ENCODE measurements at places on chromosomes 11 and 22.

GRCh38 chr11:8087756-8088155, 6.7 kb downstream of the TUB start:
- no peak for DNase-seq

- no peak for DNase-seq
Measured at GRCh38 chr22:43996981-43997265, 27.2 kb upstream of the PARVB start.

GRCh38 chr11:27204529-27204928, 158.5 kb downstream of the CCDC34 start:
- no peak for DNase-seq

- DNase-seq: no peak
Measured at GRCh38 chr11:118914987-118915386, 10.7 kb downstream of the BCL9L start.

- no peak for DNase-seq
Measured at GRCh38 chr11:70354629-70355028, 43.7 kb upstream of the CTTN start.

DNA sequence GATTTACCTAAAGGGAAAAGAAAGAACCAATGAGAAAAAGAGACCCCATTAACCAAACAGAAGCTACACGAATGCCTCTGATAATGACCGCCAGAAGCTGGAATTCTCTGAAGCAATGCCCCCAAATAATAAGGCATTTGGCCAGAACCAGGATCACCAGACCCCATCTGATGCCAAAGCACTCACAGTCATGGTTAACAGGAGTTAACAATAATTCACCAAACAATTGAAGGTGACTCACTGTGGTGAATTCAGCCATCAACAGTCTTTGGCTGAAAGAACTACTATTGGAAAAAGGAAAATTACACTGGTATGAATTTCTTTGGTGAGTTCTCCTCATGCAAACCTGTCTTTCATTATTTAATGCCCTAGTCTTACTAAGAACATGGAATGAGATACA, 21.9 kb upstream of the NFRKB start:
- DNase-seq: no peak

GRCh38 chr22:41001722-41002122, 50.5 kb downstream of the RBX1 start:
- DNase-seq: no peak

DNA sequence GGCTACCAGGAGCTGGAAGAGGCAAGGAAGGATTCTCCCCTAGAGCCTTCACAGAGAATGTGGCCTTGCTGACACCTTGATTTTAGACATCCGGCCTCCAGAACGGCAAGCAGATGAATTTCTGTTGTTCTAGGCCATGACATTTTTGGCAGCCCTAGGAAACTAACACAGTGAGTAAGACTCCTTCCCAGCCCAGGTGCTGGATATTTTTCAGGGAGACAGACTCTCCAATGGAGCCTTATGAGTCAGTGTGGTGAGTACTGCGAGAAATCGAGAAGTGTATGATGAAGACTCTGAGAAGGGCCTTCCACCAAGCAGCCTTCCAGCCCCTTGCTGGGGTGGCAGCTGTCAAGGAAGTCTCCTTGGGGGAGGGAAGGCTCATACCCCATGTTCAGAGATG, 114.4 kb downstream of the OSBP2 start:
- DNase-seq: no peak

- DNase-seq: peak; percentile 92
Measured at GRCh38 chr11:102346748-102347461, at the start of gene BIRC2. Gene BIRC2 (plus strand): TSS chr11:102347214. CDS start chr11:102349855, 2,641 bp downstream.

GRCh38 chr22:47419239-47419638, 656.8 kb downstream of the TBC1D22A start:
- no peak for DNase-seq

DNA sequence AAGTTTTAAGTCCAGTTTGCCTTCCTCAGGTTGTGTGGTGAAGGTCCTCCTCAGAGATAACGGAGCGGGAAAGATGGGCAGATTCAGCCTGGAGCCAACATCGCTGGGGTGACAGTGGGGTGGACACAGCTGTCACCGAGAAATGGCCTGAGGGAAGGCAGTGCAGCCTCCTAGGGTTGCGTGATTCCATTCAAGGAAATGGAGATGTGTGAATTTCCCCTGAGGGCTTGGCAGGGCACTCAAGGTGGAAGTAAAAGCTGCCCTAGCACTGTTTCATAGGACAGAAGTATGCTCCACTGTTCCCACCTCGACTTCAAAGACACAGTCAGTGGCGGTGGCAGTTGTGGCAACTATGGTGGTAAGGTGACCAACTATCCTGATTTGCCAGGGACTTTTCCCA, 15.4 kb upstream of the CAT start:
- DNase-seq: no peak

DNA sequence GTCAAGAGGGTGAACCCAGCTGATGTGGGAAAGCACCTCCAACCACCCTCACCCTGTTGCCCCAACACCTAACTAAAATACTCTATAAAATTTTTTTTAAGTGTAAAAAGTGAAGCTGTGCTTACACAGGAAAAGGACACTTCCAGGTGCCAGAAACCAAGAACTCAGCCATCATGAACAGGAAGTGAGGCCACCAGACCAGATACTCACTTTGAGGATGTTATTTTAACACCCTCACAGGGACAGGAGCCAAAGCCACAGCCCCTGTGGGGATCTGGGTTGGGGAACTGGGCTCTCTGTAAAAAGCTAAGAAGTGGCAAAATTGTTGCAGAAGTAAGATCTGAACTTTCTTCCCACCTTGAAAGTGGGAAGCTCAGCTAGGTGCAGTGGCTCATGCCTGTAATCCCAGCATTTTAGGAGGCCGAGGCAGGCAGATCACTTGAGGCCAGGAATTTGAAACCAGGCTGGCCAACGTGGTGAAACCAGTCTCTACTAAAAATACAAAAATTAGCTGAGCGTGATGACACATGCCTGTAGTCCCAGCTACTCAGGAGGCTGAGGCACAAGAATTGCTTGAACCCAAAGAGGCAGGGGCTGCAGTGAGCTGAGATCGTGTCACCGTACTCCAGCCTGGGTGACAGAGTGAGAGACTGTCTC, 3.8 kb downstream of the RSPH14 start:
- DNase-seq: peak; percentile 31

GRCh38 chr11:58075781-58076180, 45.0 kb downstream of the OR6Q1 start:
- no peak for DNase-seq

- no peak for DNase-seq
Measured at GRCh38 chr22:27820896-27821866, 19.6 kb upstream of the MN1 start.

DNA sequence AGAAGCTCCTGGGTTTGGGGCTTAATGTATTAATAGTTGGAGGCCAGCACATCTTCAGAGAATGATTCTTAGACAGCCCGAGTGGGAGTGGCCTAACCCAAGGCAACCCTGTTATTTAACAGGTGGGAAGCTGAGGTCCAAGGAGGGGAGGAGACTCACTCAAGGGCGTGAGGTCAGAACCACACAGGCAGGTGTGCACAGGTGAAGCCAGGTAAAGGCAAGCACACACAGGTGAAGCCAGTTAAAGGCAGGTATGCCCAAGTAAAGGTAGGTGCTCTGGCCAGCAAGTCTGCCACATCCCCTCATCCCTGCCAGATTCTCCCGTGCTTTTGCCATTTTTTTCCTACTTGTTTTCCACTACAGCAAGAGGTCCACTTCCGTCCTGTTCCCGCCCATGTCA, 2.9 kb upstream of the SHANK2 start:
- DNase-seq: no peak

GRCh38 chr11:8032122-8032521, 45.0 kb downstream of the EIF3F start:
- DNase-seq: no peak

DNA sequence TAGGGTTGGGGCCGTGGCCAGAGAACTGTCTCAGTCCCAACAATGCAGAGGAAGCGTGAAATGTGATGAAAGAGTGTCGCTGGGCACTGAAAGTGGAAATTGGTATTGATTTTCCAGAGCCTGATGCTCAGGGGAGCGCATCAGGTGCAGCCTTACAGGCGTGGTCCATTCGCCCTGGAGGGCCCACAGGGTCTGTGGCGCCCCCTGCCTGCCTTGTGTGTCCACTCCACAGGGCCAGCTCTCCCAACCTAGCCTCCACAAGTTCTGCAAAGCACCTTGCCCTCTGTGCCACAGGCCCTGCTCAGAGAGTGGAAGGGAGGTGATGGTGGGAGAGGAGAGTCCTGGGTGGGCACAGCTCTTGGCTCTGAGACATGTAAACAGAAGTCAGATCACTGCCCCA, 54.9 kb upstream of the LMO1 start:
- no peak for DNase-seq

DNA sequence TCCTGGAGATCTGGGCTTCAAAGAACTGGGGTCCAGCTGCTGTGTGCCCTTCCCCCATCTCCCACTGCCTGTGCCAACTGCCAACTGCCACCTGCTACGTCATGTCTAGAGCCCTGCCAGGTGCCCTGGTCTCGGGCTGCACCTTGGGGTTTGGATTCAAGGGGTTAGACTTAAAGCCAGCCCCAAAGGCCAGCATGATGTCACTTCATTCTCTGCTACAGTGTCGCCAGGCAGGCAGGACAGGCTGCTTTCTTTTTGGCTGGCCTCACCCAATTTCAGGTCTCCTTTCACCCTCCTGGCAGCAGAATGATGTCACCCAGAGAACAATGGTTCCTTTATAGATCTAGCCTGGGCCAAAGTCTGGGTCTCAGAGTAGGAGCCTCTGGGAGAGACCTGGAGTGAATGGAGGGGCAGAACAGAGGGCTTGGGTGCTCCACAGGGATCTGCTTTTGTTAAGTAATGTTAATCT, 79.5 kb upstream of the CRYBB3 start:
- DNase-seq: no peak

DNA sequence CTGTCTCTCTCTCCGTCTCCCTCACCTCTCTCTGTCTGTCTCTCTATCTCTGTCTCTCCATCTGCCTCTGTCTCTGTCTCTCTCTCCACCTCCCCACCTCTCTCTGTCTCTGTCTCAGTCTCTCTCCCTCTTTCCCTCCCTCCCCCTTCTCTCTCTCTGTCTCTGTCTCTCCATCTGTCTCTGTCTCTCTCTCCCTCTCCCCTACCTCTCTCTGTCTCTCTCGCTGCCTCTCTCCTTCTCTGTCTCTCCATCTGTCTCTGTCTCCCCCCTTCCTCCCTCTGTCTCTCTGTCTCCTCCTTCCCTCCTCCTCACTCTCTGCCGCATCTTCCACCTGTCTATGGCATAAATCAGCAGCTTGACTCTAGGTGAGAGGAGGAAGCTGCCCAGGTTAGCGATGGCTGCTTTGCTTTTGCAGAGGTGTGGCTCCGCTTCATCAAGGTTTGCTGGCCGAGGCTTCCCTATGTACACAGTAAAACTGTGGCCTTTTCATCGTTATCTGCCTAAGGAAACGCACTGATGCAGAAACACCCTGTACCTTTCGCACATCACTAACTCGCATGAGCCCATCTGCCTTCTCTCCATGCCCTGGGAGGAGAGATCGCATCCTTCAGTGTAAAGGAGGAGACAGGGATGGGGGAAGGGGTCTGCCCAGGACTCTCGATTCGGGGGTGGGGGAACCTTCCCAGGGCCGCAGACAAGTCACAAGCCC, 44.5 kb downstream of the ANO1 start:
- DNase-seq: no peak

DNA sequence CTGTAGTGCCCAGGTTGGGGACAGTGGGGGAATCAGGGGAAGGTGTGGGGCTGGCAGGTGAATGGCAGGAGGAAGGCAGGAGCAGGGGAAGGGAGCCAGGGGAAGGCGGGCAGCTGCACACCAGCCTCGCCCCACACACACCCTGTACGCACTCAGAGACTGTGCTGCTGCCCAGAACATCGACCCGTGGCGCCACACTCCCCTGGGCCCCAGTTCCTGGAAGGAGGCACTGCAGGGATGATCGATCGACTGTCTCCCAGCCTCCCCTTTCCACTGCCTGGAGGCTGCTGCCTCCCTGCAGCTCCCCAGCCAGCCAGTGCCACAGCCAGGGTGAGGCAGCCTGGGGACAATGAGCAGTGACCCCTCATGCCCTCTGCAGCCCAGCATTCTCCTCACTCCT, 19.2 kb downstream of the PDE2A start:
- no peak for DNase-seq

GRCh38 chr22:23097412-23098229, 27.3 kb downstream of the GNAZ start:
- no peak for DNase-seq

DNA sequence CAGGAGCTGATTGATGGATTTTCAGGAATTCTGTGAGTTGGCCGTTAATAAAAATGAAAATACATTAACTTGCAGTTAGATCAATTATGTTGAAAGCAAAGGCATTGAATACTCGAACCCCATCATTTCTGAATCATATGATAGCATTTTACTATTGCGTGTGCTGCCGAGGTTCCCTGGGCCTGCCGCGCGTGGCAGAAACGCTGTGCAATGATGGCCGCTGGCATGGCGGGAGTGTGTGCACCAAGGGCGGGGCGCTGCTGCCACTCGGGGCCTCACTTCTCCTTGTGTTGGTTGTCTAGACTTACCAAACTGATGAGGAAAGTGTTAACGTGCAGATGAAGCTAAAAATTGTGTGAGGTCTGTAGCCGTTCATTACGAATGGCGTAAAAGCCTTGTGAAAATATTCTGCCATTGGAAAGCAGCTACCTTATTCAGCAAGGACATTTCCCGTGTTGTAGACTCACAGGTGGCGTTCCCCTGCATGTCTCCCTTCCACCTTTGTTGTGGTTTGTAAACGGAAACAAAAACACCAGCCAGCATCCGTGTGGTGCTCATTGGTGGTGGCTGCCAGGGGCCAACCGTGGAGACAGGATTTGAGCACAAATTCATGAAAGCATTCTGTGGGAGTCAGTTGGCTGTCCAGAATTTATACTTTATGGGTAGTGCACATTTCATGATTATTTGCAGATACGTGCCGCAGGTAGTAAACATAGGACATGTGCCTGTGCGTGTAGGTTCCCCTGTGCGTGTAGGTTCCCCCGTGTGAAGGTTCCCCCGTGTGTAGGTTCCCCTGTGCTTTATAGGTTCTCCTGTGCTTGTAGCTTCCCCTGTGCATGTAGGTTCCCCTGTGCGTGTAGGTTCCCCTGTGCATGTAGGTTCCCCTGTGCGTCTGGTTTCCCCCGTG, 5.9 kb upstream of the GRAMD4 start:
- DNase-seq: peak; percentile 54

GRCh38 chr11:121318848-121319834, 26.6 kb downstream of the SC5D start:
- no peak for DNase-seq

DNA sequence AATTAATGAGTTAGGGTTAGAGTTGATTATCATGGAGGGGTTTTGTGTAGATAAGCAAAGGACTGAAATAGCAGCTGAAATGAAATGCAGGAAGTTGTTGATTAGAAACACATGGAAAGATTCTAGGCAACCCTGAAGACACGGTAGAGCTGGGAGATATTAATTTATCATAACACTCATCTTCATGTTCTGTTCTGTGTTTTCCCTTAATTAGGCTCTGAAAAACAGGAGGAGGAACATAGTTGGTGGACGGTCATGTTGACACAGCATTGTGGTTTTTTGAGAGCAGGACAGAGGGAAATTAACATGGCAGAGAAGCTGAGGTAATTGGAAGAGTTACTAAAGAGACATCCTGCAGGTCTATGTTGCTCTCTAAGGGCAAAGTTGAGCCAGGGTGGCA, 138.8 kb upstream of the UBASH3B start:
- no peak for DNase-seq

GRCh38 chr11:134559602-134559962, 147.5 kb upstream of the B3GAT1 start:
- no peak for DNase-seq

Measured in stimulated activated CD8-positive, alpha-beta memory T cell treated with anti-CD3 and anti-CD28 coated beads, Interleukin-12 subunit alpha, Interleukin-12 subunit beta, amount 100 ng/mL, for 1 hour (primary cell).